ENCODE measurements at places on chromosomes 1 and 21.

- no peak for DNase-seq
These were observed 108.8 kb upstream of the WARS2 start for GRCh38 chr1:119249283-119249682.

DNA sequence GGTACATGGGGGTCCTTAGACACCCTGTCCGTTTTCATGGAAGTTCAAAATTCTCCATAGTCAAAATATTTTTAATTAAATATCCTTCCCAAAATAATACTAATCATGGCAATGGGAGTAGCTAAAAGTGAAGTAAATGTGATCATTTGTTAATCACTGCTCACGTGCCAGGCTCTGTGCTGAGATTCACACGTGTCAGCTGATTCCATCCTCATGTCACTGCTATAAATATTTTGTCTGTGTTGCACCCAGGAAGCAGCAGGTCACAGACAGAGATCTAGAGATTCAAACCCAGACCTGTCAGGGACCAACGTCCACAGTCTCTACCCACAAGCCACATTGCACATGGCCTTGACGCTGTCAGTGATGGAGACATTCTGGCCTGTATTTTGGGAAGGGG is 74.3 kb downstream of the KLHDC7A start:
- DNase-seq, result no peak

DNA sequence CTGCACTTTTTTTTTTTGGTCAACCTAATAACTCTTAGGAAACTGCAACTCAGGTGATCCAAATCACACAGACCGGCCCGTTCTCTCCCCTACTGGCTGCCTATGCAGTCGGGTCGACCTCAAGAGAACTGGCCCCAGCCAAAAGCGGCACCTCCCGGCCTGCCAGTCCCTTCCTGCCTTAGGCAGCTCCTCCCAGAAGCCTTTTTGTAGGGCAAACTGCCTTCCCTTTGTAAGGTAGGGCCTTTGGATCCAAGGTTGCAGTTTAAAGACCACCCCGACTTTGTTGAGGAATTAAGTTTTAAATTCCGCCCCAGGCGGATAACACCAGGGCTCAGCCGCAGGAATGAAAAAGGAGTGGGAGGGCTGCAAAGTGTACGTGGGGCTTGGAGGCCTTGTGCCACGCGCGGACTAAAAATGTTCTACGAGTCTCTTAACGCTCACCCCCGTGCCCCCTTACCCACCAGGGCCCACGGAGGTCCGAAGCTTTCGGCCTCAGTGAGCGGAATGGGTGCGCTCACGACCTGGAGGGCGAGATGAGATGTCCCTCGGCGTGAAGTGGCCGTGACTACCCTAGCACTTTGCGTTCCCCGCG is 642 bp upstream of the ST3GAL3 start:
- no peak for DNase-seq

DNA sequence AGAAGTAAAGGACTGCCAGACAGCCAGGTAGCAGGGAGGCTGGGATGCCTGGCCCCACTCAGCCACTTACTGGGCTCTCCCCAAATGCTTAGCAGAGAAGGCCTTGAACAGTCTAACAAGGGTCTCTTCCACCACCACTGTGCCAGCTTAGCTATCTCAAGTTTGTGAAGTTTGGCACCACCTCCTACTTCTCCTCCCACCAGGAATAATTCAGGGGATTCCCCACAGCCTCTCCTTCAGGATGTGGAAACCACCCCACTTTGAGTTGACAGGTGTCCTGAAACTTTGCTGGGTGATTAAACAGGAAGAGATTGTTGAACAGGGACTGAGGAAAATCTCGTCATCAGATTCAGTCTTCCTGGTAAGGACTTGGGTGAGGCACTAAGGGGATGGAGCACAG is 59.4 kb upstream of the ATP1B1 start:
- no peak for DNase-seq

DNA sequence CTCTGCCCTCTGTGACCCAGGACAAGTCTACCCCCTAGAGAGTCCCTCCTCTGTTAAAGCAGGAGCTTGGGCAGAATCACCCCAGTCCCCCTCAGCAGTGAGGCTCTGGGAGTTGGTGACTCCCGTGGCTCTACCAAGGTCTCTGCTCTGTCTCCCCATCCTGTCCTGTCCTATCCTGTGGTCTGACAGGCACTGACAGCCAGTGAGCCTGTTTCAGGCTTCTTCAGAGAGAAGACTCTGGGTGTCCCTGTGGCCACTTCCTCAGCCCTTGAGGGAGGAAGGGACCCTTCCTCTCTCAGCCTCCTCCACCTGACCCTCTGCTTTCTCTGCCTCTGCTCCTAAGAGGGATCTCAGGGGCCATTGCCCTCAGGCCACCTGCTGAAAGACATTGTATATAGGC is 148.7 kb downstream of the FCRL5 start:
- no peak for DNase-seq

DNA sequence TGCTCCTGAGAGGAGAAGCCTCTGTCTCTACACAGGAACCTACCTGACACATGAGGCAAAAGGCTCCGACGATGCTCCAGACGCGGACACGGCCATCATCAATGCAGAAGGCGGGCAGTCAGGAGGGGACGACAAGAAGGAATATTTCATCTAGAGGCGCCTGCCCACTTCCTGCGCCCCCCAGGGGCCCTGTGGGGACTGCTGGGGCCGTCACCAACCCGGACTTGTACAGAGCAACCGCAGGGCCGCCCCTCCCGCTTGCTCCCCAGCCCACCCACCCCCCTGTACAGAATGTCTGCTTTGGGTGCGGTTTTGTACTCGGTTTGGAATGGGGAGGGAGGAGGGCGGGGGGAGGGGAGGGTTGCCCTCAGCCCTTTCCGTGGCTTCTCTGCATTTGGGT is 3.9 kb upstream of the ACKR1 start:
- DNase-seq, result no peak

- no peak for DNase-seq
These were observed 172.4 kb upstream of the IGSF21 start for GRCh38 chr1:17935230-17935629.

- DNase-seq, result no peak
These were observed 46.8 kb downstream of the OSBPL9 start for GRCh38 chr1:51663721-51664120.

GRCh38 chr1:160096274-160097116 is 1.9 kb downstream of the IGSF8 start:
- no peak for DNase-seq

DNA sequence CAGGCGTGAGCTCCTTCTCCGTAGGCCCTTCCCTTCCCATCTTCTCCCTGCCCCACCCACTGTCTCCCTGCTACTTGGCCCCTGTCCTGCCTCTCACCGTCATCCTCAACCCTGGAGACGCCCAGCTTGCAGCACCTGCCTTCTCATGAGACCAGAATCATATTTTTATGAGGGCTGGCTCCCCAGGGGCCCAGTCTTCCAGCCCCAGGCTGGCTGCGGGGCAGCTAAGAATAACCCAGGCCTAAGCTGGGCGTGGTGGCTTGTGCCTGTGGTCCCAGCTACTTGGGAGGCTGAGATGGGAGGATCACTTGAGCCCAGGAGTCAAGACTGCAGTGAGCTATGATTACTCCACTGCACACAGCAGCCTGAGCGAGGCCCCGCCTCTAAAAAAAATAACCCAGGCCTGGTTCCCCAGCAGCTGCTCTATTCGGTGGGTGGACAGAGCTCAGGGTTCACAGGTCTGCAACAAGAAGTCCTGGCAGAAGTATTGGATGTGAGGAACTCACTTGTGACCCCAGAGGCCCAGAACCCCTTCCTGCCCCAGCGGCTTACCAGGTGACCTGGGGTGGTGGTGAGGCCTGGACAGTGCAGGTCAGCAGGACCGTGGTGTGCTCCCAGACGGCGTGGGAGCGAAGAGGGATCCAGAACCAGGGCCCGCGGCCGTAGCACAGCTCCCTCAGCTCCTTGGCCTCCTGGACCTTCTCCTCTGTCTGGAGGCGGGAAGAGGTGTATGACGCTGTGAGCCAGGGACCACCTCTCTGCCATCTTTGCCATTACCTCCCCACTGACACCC is 6.4 kb downstream of the MYOM3 start:
- DNase-seq, result no peak

DNA sequence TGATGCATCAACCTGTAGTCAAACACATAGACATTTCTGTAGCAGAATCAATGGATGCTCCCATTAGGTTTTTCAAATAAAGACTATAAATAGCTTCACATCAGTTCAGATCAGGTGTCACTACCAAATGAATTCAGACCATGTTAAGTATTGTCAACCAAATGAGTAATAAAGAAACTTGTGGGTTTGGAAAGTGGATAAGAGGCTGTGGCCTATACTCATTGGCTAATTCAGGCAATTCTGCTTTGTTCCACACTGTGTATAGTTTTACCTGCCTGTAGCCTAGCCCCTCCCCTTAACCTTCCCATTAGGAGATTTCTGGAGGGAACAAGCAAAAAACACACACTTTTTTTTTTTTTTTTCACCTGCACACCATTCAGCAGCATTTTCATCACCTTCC is 321.2 kb downstream of the HLX start:
- no peak for DNase-seq

- DNase-seq, result peak; percentile 20
These were observed 16.7 kb downstream of the LPAR3 start for GRCh38 chr1:84876353-84876752.

DNA sequence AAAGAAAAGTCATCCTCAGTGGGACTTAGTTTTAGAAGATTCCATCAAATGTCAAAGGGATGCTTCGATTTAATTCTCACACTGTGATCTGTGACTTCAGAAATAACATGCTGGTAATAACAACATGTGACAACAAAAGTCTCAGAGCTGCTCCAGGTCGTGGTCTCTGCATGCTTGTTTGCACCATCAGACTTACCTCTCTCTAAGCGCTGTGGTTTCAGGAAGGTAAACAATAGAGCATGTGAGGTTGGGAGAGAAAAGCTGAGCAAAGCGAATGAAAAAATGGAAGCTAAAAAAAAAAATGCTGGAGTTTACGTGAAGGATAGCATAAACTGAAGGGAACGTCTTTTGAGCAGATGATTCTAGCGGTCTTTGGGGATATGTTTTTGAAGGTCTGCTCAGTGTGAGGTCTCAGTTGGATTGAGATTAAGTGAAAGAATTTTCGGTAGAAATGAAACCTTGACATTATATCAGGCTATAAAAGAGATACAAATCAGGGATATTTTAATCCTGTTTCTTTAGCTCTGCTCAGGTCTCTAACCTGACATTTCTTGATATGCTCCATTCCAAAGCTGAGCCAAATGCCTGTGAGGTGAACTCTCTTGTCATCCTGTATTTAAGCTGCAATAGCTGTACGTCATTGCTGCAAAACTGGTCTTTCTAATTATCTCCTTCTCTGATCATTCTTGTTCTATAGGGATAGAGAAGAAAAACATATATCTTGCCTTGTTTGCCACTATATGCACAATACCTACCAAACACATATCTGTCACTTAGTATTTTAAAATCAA is 86.5 kb downstream of the C1orf21 start:
- no peak for DNase-seq

DNA sequence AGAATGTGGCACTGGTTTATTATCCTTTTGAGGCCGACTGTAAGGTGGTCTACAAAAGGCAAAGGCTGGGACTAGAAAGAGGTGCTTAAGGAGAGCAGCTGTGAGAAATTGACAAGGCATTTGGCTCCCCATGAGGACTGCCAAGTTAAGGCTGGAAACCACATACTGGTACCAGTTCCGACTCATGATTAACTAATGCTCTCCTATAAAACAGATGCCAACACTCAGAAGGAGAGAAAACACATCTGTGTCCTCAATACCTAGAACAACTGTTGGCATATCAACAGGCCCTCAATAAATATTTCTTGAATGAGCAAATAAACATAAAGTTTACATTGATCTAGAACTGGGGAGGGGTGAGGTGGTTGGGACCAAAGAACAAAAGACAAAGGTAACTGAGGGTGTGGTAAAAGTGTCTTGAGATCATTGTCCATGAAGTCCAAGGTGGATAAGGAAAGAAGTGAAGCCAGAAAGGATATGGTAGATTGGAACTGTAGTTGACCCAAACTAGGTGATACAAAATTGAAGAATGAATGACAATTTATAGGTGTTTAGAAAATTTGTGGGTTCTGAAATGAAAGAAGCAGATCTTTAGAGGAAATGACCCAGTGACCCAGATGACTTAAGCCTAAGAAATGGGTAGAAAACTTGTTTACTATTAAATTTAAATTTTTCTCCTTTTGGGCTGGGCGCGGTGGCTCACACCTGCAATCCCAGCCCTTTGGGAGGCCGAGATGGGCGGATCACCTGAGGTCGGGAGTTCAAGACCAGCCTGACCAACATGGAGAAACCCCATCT is 16.9 kb upstream of the MCL1 start:
- no peak for DNase-seq

- DNase-seq, result no peak
These were observed 34.8 kb upstream of the GREM2 start for GRCh38 chr1:240646571-240647240.

DNA sequence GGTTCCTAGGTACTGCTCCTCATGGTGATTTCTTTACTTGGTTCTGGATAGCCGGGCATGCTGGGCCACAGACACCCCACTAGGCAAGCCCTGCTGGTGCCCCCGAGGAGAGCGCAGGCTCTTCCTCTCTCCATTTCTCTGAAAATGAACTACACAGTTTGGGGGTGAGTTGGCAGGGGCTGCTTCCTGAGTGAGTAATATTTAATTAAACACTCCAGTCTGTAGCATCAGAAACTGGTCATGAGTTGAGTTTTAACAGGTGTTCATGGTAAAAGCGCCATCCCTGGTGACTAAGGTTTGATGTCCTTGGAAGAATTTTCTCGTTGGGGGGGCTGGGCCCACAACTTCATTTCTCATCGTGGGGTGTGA is 1.7 kb downstream of the SPSB1 start:
- DNase-seq, result no peak

GRCh38 chr21:26445440-26445839 is 127.6 kb downstream of the CYYR1 start:
- DNase-seq, result no peak

DNA sequence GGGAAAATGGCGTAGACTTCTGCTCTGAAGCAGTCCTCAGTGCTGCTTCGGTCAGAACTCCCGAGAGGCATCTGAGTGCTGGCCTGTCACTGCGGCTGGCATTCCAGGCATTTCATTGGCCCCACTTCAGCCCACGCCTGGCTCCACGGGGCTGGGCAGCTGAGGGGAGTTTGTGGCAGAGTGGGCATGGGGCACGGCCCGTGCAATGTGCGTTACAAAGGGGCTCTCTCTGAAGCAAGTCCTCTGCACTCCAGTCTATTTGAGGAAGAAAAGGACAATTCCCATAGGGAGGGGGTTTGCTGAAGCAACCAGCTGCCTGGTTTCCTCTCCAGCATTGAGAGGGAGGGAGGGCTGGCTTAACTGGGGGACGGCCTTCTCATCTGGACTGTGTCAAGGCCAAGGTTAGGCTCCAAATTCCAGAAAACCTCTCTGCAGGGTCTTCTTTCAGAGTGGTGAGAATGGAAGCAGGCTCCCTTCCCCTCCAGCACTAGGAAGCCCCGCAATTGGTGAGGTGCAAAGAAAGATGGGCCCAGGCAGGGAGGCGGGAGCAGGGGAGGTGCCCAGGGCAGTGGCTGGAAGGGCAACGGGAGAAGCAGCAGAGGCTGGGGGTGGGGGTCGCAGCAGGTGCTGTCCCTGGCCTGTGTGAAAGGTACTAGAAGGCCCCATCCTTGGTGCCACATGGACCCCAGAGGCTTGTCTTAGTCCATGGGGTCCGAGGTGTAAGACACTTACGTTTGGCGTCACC is 21.1 kb upstream of the GPR157 start:
- DNase-seq, result no peak

- no peak for DNase-seq
These were observed 7.4 kb downstream of the COP1 start for GRCh38 chr1:176199707-176200106.

GRCh38 chr1:239008568-239008967 is 377.8 kb upstream of the CHRM3 start:
- DNase-seq, result no peak

GRCh38 chr1:201925301-201925567 is 21.1 kb downstream of the LMOD1 start:
- no peak for DNase-seq
